ENCODE measurements at places on chromosomes 5 and 9.

- no peak for DNase-seq
Observed at GRCh38 chr9:88258024-88258423, 119.7 kb upstream of the SPATA31C2 start.

GRCh38 chr5:177378884-177379883 lies 5.0 kb upstream of the SLC34A1 start:
- DNase-seq: no peak

DNA sequence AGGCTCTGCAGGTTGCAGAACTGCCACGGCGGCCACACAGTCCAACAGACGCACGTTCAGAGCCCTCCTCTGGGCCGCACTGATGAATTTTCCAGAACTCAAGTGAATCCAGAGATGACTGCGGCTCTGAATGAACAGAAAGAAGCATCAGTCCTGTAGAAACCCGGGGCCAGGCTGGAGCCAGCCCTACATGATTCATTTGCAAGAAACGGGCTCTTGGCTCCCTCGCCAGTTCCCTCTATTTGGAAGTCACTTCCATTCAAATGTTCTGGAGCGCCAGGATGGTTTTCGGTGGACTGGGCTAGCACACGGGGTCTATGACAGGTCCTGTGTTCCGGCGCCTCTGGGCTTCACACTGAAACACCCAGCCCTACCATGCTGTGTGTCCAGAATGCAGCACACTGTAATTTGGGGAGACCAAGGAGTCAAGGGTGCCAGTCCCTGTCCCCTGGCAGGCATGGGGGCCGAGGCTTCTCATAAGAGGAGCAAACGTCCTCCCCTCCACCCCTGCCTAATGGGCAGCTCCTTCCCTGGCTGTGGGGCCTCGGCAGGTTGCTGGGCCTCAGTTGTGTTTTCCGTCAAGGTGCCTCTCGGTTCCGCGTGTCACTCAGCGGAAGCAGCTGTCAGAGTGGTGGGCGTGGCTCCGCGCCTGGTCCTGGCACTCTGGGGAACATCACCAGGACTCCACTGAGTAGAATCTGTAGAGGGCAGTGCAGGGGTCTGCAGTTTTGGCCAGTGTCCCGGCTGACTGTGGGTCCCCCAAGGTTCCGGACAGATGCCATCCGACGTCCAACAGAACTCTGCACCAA lies 18.1 kb upstream of the COL5A1 start:
- DNase-seq: no peak

- no peak for DNase-seq
Observed at GRCh38 chr5:74251141-74252035, 389.1 kb downstream of the ENC1 start.

GRCh38 chr5:157669701-157670097 lies 1.6 kb upstream of the C5orf52 start:
- no peak for DNase-seq

GRCh38 chr9:38079461-38080031 lies 10.5 kb upstream of the SHB start:
- no peak for DNase-seq

GRCh38 chr9:109143881-109144562 lies 23.0 kb downstream of the FRRS1L start:
- DNase-seq: peak; percentile 32

DNA sequence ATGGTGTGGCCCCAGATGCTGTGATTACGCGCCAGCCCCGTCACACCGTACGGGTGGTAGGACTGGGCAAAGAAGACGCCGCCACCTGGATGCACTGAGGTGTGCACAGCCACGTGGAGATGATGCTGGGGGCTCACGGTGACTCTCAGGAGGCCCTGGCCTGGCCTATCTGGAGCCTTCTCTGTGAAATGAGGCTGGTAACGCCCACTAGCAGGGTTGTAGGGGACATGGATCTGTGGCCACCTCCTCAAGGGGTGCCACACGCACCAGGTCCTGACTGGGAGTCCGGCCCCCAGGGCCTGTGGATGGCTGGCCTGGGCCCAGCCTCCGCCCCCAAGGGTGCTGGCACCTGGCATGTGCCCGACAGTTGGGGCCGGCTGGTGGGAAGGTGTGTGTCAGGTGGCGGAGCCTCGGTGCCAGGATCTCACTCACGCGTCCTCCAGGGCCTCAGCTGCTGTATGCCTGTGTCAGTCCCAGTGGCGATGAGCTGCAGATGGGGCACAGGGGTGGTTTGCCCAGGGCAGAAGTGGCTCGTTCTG lies 32.4 kb downstream of the NEK6 start:
- DNase-seq: no peak

- no peak for DNase-seq
Observed at GRCh38 chr5:127935398-127935797, 148.2 kb upstream of the SLC12A2 start.

DNA sequence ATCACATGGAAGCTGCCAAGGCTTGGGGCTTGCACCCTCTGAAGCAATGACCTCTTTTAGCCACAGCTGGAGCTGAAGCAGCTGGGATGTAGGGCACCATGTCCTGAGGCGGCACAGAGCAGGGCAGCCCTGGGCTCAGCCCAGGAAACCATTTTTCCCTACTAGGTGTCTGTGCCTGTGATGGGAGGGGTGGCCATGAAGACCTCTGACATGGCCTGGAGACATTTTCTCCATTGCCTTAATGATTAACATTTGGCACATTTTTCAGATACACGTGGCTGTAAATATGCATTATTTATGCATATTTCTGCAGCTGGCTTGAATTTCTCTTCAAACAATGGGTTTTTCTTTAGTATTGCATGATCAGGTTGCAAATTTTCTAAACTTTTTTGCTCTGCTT lies 81.7 kb downstream of the OSMR start:
- DNase-seq: no peak

- DNase-seq: peak; percentile 18
Observed at GRCh38 chr9:36855448-36856315, 178.4 kb downstream of the PAX5 start.

GRCh38 chr5:16866273-16866672 lies 69.8 kb downstream of the MYO10 start:
- DNase-seq: no peak

DNA sequence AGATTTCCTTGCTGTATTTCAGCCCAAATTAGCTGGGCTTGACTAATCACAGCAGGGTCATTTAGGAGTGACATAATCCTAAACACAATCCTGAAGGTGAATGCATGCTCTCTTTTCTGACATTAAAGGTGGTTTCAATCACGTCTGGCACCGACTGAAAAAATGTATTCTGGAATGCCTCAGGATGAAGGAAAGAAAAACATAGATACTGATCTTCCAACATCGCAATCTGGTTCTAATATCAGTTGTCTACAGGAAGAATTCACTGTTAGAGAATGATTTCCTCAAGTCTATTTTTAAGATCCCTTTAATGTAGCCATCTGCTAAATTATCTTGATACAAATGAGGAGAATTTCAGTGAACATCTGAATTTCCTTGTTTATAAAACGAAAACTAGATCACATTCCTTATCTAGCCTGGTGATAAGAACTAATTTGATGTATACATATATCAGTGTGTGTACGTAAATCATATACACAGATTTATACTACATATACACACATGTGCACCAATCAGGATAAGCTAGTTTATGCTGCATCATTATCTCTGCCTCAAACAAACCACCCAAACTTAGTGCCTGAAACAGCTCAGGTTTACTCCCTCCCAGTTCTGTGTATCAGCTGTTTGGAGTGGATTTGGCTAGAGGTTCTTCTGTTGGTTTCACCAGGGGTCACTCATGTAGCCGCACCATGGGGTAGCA lies 31.3 kb upstream of the TAS2R1 start:
- DNase-seq: no peak

- DNase-seq: no peak
Observed at GRCh38 chr5:514673-515072, 9.6 kb downstream of the SLC9A3 start.

DNA sequence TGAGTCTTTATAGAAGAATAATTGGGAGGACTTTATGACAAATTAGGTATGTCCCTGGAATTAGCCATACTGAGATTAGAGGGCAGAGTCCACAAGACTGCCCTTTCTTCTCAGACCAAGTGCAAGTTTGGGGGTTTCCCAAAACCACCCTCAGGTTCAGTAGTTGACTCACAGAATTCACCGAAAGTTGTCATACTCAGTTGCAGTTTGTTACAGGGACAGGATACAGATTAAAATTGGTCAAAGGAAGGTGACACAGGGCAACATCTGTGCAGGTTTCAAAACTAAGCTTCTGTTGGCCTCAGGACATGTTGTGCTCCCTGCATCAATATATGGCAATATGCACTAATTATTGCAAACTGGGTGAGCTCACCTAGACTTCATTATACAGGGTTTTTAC lies 3.8 kb downstream of the RANBP17 start:
- no peak for DNase-seq

DNA sequence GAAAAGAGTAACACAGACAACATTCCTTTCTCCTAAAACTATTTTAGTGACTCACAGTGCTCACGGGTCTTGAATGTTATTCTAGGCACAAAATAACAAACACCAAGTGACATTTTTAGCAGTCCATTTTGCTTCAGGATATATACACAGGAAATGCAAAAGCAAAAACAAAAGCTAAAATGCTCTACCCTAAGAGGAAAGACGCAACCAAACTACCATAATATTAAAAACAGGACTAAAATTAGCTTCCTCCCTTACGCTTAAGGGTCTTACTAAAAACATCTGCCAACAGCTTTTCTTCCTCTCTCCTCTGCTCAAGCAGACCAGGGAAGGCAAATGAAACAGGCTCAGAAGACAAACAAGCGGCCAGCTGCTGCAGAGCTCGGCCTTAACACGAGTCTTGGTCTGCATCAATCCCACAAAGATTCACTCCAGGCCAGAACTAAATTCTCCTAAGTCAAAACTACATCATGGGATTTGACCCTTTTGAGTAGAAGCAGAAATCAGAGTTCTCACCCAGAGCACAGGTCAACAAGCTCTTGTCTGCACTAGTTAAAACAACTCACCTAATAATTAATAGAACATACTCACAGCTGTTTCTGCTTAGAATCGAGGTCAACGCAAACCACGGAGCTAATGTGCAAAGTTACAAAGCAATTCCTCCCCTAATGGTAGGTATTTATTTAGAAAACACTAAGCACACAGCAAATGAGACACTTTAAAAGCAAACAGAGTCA lies 62.3 kb downstream of the RAPGEF1 start:
- no peak for DNase-seq

Data from DND-41 (cell line).